Stimulated activated CD4-positive, alpha-beta T cell treated with anti-CD3 and anti-CD28 coated beads, Interleukin-4, amount 100 ng/mL, for 24 hours (primary cell): ENCODE measurements at places on chromosomes 5 and 9.

GRCh38 chr9:130262061-130262745 lies 3.4 kb upstream of the HMCN2 start:
- DNase-seq = no peak

DNA sequence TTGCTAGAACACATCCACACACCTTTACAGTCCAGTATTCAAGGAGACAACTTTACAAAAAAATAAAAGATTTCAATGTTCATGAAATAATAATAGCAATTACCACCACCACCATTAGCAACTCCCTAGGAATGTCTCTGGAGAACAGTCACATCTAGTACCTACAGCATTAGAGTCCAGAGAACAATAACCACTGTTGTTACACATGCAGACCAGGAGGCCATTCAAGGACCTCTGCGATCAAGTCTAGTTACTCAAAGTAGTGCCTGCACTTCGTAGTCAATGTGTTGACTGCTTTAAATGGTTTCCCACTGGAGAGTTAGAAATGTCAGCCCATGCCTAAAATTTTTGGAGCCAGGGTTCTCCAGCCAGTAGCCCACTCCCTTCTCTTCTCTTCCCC lies 244.4 kb downstream of the DEPDC1B start:
- DNase-seq = no peak

DNA sequence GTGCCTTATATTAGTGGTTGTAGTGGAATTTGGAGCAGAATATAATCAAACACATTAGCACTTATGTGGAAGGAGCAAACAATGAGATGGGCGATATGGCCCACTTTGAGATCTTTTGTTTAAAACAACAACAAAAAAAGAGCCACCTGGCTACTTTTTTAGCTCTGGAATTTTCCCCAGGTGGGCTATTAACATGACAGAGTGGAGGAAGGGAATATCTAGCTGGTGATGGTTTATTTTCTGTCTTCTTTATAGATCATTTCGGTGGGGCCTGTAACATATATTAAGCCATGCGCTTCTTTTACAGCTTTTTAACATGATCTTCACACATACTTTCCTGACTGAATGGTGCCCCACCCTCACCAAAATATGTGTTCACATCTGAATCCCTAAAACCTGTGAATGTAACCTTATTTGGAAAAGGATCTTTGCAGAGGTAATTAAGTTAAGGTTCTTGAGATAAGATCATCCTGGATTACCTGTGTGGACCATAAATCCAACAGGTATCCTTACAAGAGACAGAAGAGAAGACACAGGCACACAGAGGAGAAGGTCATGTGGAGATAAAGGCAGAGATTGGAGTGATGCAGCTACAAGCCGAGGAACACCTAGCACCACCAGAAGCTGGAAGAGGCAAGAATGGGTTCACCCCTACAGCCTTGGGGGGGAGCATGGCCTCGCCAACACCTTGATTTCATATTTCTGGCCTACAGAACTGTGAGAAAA lies 16.6 kb upstream of the ENTREP1 start:
- no peak for DNase-seq

- no peak for DNase-seq
These were observed 26.4 kb upstream of the TOMM5 start for GRCh38 chr9:37618817-37619216.

- DNase-seq = no peak
These were observed 4.0 kb upstream of the GPSM1 start for GRCh38 chr9:136323371-136323789.

- no peak for DNase-seq
These were observed 30.2 kb upstream of the CCNG1 start for GRCh38 chr5:163407034-163407655.

GRCh38 chr9:113481176-113481787 lies 17.8 kb downstream of the RGS3 start:
- DNase-seq = no peak

DNA sequence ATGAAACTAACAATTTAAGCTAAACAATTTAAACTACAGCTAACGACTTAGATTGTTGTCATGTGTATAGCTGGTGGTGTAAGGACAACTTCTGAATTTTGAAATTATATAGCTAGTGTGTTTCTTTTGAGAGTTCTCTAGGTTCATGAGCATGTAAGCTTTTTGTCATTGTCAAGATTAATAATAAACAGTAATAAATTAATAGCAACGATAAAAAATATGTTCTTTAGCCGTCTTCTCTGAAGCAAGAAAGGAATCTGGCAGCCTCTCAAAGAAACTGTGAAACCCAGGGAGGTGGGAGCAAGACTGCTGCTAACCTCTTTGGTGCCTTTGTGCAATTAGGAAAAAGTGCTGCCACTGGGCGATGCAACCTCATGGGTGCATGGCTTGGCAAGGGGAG lies 59.4 kb downstream of the SREK1 start:
- DNase-seq = no peak

- DNase-seq = no peak
These were observed 4.8 kb downstream of the NAIF1 start for GRCh38 chr9:128062279-128062678.
